Hematopoietic multipotent progenitor cell treated with erythropoietin and hydrocortisone succinate and interleukin-3 and kit ligand, for 15 days (in vitro differentiated cells): ENCODE measurements at places on chromosomes 12 and 14.

- DNase-seq: no peak
Observed at GRCh38 chr12:93709386-93709785, 32.2 kb downstream of the CRADD start.

- DNase-seq: no peak
Observed at GRCh38 chr12:104272938-104273337, 30.6 kb upstream of the EID3 start.

DNA sequence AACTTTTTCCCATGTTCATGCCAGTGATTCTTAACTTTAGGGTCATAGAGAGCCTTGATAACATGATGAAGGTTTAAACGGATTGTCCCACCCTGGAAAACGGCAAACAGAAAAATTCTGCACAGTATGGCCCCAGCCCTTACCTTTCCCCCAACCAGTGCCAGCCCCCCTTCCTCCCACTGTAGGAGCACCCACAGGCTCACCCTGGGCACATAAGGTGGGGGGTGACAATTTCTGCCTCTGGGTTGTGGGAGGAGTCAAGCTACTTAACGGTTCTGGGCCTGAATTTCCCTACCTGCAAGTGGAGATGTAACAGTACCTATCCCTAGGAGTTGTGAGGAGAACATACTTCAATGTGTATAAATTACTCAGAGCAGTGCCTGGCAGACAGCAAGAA, 18.0 kb downstream of the XRCC3 start:
- no peak for DNase-seq

- DNase-seq: no peak
Observed at GRCh38 chr12:14443531-14443930, 78.0 kb downstream of the ATF7IP start.

GRCh38 chr14:96090441-96091148, 51.4 kb downstream of the C14orf132 start:
- no peak for DNase-seq

DNA sequence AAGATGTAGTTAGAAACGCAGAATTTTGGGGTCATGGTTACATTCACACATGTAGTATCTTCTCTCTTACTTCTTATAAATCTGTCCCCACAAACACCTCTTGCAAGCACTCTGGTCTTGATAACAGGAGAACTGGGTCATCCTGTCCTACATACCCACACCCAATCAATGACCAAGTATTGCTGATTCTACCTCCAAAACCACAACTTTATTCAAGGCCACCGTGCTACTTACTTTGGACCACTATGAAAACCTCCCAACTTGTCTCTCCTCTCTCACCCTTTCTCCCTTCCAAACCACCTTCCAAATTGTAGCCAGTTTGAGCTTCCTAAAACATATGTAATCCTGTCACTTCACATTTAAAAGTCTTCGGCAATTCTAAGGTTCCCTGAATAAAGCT, 5.4 kb downstream of the SERPINA11 start:
- no peak for DNase-seq

DNA sequence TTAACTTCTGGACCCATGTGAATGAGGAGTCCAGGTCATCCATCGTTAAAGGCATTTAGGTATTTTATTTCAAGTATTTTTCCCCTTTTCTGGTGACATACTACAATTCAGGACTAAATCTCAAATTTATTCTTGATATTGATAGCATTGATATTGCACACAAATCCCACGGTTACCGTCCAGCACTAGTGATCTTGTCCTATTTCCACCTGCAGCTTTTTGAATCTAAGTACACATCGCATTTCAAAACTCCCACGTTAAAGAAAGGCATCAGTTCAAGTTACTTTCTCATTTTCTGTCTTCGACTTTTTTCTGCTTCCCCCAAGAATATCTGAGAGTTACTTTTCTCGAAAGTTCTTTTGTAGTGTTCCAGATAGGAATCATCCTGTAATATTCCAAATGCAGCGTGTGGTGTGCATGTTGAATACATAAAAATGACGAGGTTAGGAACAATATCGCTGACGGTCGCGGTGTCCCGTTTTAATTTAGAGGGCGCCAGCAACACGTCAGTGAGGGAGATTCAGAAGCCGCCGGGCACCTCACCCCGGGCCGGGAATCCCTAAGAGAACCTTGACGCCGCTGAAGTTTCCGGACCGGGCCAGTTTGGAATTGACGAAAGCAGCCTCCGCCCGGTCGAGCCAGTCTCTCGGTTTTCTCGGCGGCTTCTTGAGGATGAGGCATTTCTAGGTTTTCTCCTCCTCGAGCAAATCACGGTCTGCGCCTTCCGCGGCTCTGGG, 569 bp upstream of the RGS6 start:
- no peak for DNase-seq

- DNase-seq: no peak
Observed at GRCh38 chr12:122866950-122867607, 28.8 kb downstream of the VPS37B start.

- no peak for DNase-seq
Observed at GRCh38 chr14:105464501-105464900, 10.1 kb upstream of the CRIP2 start.

DNA sequence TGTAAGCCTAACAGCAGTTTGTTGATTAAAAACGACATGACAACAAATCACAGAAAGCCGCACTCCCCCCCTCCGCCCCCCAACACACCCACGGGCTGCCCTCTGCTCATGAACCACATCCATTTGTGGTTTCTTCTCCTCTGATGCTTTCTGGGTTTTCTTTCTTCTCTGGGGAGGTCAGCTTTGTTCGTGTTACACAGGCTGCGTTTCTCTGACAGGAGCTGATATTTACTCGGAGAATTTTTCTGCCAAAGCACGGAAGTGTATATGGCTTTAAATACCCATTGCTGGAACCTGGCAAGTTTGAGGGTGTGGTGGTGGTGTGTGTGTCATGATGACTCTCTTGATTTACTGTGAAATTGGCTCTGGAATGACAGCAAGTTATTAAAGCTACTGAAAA, 883.7 kb upstream of the TMEM132C start:
- no peak for DNase-seq

GRCh38 chr12:42584651-42585111, 4.9 kb downstream of the PRICKLE1 start:
- no peak for DNase-seq

DNA sequence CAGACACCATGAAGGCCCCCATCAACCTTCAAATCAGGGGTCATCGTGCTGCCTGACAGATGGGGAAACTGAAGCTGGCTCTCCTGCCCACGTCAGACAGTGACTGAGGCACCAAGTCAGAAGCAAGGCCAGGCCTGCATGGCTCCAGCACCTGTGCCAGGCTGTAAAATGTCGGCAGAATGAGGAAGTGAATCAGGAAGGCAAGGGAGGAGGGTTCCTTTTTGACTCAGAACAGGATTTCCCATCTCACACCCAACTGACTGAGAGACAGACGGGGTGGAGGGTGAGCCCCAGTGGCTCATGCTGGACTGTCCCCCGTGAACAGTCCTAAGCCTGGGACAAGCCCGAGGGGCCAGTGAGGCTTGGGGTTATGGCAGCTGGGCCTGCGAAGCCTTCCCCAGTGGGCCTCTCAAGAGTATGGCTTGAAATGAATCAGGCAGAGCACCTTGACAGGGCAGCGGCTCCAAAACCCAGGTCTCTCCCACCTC, 20.9 kb downstream of the SYNE3 start:
- no peak for DNase-seq

- DNase-seq: no peak
Observed at GRCh38 chr12:52404951-52405350, 1.2 kb downstream of the KRT82 start.

GRCh38 chr14:68805414-68805813, 12.5 kb upstream of the ZFP36L1 start:
- DNase-seq: no peak

DNA sequence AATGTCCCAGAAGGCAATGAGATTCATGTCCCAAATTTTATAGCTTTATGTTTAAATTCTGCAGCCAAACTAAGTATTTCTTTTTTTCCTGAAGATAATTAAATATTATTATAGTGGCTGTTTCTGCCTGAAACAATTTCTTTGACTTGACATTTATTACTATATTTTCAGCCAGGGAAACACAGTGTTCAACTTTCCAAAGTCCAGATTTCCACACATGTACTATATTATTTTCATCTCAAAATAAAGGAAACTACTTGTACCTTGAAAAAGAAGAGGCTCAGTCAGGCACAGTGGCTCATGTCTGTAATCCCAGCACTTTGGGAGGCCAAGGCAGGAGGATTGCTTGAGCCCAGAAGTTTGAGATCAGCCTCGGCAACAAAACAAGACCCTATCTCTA, 77.8 kb upstream of the BTG1 start:
- DNase-seq: no peak

DNA sequence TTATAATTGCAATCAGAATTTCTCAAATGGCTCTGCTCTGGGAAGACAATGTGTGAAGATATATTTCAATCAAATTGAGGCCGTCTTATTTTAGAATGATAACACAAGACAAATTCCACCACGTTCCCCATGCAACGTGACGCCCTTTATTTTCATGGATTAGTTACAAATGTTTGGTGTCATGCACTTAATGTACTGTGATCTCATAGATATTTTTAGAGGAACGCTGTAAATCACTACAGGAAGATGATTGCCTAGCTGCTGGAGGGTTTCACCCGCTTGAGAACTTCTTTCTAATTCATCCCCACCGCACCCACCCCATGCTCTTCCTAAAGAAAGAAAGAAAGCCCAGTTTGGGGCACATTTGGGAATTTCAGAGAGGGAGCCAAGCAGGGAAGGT, 117.2 kb downstream of the PLXNC1 start:
- DNase-seq: no peak

- no peak for DNase-seq
Observed at GRCh38 chr12:26727482-26728204, 105.4 kb downstream of the ITPR2 start.
